ENCODE measurements at places on chromosomes 5 and 9.

DNA sequence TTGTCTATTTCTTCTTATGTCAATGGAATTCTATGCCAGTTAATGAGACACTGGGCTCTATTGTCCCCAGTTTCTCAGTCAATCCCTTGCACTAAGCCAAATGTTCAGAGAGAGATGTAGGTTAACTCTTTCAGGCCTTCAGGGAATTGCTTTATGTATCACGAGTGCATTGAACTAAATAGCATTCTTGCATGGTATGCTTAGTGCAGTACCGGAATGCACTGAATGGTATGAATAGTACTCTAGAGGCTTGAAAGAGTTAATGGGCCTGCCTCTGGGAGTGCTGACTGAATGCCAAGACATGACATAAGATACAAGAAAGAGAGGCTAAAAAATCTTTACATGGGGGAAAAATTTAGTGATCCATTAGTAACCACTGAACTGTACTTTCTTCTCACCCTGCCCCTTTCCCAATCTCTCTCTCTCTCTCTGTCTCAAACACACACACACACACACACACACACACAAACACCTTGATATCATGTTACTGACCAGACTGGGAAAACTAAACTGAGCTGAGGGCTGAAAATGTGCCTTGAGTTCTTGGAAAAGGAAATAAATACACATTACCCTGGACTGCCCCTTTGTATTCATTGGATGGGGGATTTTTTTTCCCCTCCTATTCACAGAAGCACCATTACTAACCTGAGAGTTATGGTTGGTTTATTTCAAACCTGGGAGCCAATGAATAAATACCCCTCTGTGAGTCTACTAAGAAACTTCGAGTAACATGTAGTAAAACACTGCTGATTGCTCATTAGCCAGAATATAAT is 35.4 kb upstream of the TMC1 start:
- DNase-seq, result no peak

DNA sequence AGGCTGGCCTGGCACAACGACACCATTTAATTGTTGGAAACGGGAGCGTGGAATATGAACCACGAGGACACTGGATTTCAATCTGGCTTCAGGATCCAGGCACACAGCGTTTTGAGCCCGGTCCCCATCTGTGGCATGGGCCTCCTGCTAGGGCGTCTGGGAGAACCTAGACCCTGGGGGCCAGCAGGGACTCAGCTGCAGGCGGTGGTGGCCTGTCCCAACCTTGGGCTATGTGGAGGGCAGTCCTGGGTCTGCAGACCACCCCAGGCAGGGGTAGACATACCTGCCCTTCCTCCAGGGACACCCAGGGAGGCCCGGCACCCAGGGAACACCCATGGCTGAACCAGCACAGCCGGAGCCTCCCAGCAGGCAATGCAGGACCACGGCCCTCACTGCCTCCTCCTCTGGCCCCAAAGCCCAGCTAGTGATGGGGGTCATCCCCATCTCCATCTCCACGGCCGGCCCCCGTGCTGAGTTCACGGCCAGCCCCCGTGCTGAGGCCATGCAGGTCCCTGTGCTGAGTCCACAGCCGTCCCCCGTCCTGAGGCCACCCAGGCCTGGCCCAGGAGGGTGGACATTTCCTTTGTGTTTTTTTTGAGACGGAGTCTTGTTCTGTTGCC is 18.5 kb upstream of the UBAC1 start:
- no peak for DNase-seq

DNA sequence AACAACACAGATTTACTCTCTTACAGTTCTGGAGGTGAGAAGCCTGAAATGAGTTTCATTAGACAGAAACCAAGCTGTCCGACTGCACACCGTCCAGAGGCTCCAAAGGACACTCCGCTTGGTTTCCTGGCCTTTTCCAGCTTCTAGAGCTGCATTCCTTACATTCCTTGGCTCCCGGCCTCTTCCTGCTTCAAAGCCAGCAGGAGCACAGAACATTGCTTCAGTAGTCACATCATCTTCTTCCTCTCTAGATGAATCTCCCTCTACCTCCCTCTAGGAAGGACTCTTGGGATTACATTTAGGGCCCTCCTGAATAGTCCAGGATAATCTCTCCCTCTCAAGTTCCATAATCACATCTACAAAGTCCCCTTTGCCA is 213.3 kb downstream of the CDK5RAP2 start:
- no peak for DNase-seq

DNA sequence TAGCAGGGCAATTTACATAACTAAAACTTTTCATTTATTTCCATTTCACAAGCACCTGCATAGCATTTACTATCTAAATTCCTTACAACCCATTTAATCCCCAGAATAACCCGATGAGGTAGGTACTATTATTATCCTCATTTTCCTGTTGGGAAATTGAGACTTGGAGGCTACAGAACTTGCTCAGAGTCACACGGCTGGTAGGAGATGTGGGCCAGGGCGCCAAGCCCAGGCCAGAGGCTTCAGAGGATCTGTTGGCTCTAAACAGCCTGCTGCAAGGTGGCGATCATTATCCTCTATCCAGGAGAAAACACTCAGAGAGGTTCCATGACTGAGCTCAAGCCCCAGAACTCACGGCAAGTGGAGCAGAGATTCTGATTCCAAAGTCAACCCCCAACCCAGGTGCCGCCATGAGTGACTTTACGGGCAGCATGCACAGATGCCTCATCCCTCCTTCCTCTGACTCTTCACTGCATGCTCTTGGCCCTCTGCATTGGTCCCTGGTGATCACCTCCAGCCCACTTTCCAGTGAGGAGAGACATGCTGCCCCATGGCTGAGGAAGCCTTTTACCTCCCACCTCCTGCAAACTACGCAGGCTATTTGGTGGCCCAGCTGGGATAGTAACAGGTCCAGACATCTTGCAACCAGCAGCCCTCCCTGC is 168.4 kb upstream of the FSTL4 start:
- DNase-seq, result no peak

DNA sequence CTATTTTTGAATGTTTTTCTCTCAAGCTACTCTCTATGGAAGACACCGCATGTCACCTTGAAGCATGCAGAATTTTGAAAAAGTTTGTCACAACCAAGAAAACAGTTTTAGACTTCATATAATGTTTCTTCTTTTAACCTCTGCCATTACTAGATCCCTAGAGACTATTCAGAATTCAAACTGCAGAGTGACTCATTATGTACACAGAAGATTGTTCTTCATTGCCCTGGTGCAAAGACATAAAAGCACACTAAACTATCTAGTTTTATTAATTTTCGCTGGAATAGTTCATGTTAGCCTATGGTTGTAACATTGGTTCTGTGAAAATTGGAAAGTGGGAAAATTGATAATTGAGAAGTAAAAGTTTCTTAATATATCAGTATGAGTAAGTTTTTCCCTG is 18.4 kb downstream of the F2RL2 start:
- DNase-seq, result no peak

- no peak for DNase-seq
Measured at GRCh38 chr5:133792024-133792423, 176.4 kb downstream of the C5orf15 start.

GRCh38 chr5:161265006-161265405 is 281.5 kb downstream of the GABRB2 start:
- no peak for DNase-seq

- no peak for DNase-seq
Measured at GRCh38 chr9:97811533-97812246, 41.3 kb upstream of the FOXE1 start.

DNA sequence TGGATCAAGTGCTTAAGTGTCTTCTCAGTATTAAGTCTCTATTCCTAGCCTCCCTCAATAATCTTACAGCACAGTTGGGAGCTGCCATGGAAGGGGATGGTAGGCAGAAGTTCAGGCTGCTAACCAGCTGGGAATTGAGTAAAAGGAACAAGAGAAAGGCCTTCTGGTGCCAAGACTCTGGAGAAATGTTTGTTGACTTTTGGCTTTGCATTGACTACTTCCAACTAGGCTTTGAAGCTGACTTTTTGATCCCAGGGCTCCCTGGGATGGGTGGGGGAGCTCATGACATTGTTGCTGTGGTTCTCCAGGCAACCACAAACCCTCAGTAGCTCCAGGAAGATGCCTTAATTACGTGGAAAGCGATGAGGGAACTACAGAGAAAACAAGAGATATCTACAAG is 85.2 kb upstream of the HTR4 start:
- DNase-seq, result no peak

- DNase-seq, result no peak
Measured at GRCh38 chr5:127070243-127070642, 3.1 kb downstream of the C5orf63 start.

GRCh38 chr5:154368041-154368800 is 77.6 kb upstream of the SAP30L start:
- no peak for DNase-seq

DNA sequence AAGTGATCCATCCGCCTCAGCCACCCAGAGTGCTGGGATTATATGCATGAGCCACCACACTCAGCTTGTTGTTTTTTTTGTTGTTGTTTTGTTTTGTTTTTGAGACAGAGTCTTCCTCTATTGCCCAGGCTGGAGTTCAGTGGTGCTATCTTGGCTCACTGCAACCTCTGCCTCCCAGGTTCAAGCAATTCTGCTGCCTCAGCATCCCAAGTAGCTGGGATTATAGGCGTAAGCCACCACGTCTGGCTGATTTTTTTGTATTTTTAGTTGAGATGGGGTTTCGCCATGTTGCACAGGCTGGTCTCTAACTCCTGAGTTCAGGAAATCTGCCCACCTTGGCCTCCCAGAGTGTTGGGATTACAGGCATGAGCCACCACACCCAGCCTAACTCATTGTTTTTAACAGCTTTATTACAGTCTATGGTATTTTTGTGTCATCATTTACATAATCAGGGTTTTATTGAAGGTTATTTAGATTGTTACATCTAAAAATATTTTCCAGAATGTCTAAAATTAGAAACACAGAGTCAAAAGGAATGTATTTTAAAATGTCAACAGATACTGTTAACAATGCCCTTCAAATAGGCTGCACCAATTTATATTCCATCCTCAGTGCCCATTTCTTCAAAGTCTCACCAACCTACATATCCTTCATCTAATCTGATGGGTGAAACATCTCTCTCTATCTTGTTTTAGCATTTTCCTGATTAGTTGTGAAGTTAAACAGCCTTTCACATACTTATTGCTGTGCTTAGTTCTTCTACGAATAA is 18.6 kb downstream of the KIF3A start:
- DNase-seq, result no peak

GRCh38 chr9:70883056-70883455 is 238.4 kb downstream of the TRPM3 start:
- no peak for DNase-seq

DNA sequence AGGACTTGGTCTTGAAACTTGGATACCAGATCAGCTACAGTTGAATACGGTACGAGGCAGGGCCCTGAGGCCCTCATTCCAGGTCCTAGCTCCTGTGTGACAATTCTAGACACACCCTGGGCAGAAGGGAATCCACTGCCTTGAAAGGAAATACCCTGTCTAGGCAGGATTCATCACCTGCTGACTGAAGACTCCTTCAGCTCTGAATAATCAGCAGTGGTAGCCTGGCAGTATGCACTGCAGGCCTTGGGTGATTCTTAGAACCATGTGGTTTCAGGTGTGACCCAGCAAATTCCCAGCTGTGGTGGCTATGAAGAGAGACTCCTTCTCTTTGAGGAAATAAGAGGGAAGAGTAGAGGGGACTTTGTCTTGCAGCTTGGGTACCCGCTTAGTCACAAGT is 17.2 kb upstream of the EFNA5 start:
- DNase-seq, result no peak

- no peak for DNase-seq
Measured at GRCh38 chr5:132086277-132086794, 12.7 kb downstream of the CSF2 start.

DNA sequence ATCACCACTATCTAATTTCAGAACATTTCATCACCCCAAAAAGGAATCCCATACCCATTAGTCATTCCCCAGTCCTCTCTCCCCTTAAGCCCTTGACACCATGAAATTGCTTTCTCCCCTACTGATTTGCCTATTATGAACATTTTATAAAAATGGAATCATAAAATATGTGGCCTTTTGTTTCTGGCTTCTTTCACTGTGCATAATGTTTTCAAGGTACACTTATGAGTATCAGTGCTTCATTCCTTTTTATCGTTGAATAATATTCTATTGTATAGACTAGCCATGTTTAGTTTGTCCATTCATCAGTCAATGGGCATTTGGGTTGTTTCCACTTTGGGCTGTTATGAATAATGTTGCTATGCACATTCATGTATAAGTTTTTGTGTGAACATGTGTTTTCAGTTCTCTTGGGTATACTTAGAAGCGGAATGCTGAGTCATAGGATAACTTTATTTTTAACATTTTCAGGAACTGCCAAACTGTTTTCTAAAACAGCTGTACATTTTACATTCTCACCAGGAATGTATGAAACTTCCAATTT is 40.4 kb upstream of the FGF1 start:
- DNase-seq, result peak; percentile 71

GRCh38 chr9:137969008-137969407 is 91.4 kb downstream of the CACNA1B start:
- DNase-seq, result no peak

GRCh38 chr9:112258106-112258505 is 75.3 kb downstream of the PTBP3 start:
- DNase-seq, result no peak

- DNase-seq, result no peak
Measured at GRCh38 chr9:114824110-114824509, 18.3 kb upstream of the TNFSF15 start.

GRCh38 chr5:116237917-116238500 is 153.2 kb downstream of the COMMD10 start:
- DNase-seq, result no peak

- DNase-seq, result peak; percentile 15
Measured at GRCh38 chr5:10856683-10857337, 95.8 kb upstream of the DAP start.

DNA sequence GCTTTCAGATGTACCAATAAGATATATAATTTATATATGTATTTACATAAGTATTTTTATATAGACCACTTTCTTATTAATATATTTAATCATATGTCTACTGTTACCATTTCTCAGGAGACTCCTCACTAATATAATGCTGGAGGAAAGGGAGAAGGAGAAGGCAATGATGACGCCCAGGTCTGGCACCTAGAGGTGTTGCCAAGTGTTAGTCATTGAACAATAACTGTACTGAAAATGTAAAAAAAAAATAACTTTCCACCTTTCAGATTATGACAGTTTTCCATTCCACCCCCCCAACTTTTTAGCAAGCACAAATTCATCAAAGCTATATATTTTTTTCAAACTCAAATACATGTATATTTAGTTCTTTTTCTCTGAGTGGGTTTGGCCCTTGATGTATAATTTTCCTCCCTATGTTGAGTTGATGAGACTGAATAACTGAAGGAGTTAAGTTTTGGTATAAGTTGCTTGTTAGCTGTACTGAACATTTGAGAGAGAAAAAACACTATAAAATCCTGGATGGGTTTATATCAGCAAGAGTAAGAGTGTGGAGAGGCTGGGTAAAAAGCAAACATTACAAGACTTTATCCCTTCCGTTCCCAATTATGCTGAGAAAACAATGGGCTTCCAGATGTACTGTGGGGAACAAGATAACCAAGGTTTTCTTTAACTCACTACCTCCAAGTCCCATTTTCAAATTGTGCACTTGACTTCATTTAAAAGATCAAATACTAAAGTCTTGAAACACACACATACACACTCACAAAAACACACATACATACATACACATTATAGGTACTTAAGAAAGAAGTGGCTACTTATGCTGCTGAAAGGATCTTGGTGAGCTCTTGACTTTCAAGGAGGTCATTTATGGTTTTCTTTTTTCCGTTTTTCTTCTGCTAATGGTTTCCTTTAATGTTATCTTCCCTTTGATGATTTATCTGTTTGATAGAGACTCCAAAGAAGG is 142.8 kb upstream of the IFNE start:
- no peak for DNase-seq

Measured in bone marrow (tissue), 2 donors.